ENCODE measurements at places on chromosomes 4 and X. TPM values are rescaled to one million over a fixed set of nuclear protein-coding genes. Genes with fewer than 3 reads are reported as not detected.

GRCh38 chr4:62439051-62439450 lies 1238.9 kb downstream of the ADGRL3 start:
- no peaks in the 10 kb centered on the region for H3K4me1 ChIP-seq
- no peak for DNase-seq
- H3K27me3 ChIP-seq: no peaks in the 10 kb centered on the region
- H3K27ac ChIP-seq: no peak overlapping the region
- no peaks in the 10 kb centered on the region for H3K36me3 ChIP-seq
- H3K4me3 ChIP-seq: no peak overlapping the region

- H3K36me3 ChIP-seq: no peaks in the 10 kb centered on the region
- no peak overlapping the region for H3K27ac ChIP-seq
- no peak for DNase-seq
- H3K27me3 ChIP-seq: no peaks in the 10 kb centered on the region
- peaks cover 16% of the 10 kb centered on the region for H3K4me1 ChIP-seq
Observed at GRCh38 chr4:140293979-140294378, 79.5 kb upstream of the SCOC start.

The KLHL4 gene
- total RNA-seq: 0.11 TPM

The KCNE5 gene
- not detected for total RNA-seq

DNA sequence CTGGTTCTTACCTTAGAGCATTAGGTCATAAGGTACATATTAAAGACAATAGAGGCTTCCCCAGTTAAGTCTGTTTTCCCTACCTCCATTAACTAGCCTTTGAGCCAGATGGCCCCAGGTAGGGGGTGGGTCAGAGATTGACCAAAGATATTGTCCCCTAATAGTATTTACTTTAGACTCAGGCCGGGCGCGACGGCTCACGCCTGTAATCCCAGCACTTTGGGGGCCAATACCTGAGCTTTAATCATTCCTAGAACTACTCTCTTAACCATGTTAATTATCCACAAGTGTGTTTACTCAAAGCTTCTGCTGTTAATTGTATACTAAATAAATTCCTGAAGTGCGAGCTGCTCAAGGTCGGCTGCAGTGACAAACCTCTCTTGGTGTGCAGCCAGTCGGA lies 28.0 kb upstream of the AMBN start:
- DNase-seq: no peak
- H3K27me3 ChIP-seq: no peaks in the 10 kb centered on the region
- no peak overlapping the region for H3K4me3 ChIP-seq
- H3K27ac ChIP-seq: no peak overlapping the region

The DAPP1 gene
- not detected for total RNA-seq

The MEPE gene
- not detected for total RNA-seq

DNA sequence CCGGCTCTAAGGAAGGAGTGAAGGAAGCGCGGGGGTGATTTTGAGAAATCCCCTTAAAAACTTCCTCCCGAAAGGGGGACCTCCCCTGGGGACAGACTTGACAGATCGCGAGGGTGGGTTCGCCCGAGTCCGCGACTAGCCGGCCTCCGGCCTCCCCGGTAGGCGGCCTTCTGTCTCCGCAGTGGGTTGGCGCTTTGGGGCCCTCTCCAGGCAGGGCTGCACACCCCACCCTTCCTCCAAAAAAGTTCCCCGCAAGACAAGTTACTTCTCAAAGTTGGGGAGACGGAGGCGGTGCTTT lies 24.8 kb downstream of the HOPX start:
- no peak overlapping the region for H3K27ac ChIP-seq
- no peak for DNase-seq
- no peaks in the 10 kb centered on the region for H3K36me3 ChIP-seq
- H3K4me1 ChIP-seq: no peaks in the 10 kb centered on the region

Data from GM23248 (cell line).